ENCODE measurements at places on chromosomes 5 and 9.

DNA sequence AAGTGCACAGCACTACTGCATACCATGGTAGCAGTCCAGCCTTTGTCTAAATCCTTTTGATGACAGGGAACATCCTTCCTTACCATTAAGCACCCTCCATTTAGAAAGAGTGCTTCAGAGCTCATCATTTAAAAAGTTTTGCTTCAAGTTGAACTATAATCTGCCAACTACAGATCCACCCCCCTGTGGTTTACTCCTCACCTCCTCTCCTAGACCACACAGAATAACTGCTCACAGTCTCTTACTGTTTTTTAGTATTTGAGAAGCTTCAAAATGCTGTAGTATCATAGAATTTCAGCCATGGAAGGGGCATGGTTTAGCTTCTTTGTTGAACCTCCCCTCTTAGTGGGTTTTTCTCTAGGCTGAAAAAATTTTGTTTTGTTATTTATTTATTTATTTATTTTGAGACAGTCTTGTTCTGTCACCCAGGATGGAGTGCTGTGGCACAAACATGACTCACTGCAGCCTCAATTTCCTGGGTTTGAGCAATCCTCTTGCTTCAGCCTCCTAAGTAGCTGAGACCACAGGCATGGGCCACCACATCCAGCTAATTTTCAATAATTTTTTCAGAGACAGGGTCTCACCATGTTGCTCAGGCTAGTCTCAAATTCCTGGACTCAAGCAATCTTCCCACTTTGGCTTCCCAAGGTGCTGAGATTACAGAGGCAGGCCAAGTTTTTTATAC is 384.3 kb upstream of the RFX3 start:
- no peak for DNase-seq

DNA sequence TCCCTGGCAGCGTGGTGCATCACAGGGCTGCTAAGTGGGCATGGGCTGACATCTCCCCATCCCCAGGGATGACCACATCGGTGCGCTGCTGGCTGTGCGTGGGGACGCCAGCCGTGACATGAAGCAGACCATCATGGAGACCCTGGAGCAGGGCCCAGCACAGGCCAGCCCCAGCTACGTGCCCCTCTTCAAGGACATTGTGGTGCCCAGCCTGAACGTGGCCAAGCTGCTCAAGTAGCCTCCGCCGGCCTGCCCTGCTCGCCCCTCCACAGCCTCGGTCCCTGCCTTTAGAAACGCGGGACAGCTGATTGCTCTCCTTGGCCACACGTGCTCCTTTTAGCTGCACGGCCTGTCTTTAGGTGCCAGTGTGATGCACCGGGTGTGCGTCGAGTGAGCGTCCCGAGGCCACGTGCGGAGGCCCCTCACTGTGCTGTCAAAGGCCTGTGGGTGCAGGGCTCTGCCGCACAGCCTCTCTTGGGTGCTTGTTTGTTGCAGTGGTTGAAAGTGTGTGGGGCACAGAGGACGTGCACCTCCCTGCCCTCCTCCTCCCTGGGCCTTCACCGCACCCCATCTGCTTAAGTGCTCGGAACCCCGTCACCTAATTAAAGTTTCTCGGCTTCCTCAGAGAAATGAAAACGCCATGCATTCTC is 23.8 kb downstream of the EXOC3 start:
- no peak for DNase-seq

DNA sequence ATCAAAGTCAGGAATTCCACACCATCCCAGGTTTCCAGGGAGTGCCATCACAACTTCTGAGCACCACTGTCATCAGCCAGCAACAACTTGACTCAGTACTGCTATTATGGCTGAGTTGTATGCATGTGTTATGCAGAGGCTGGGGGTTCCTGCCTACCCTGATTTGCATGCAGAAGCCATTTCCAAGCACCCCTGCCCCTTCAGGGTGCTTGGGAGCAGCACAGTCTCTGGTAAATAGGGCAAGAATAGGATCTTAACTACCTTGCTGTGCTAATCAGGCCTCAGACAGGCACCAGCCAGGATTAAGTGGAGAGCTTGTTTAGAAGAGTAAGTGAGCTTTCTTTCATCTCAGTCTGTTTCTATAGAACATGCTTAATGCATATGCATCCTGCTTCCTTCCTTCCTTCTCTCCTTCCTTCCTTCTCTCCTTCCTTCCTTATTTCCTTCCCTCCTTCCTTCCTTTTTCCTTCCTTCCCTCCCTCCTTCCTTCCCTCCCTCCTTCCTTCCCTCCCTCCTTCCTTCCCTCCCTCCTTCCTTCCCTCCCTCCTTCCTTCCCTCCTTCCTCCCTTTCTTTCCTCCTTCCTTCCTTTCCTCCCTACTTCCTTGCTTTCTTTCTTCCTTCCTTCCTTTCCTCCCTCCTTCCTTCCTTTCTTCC is 175.7 kb downstream of the FRMD3 start:
- DNase-seq: no peak

- DNase-seq: no peak
These were observed 52.2 kb upstream of the SPATA31E1 start for GRCh38 chr9:87830446-87830845.

DNA sequence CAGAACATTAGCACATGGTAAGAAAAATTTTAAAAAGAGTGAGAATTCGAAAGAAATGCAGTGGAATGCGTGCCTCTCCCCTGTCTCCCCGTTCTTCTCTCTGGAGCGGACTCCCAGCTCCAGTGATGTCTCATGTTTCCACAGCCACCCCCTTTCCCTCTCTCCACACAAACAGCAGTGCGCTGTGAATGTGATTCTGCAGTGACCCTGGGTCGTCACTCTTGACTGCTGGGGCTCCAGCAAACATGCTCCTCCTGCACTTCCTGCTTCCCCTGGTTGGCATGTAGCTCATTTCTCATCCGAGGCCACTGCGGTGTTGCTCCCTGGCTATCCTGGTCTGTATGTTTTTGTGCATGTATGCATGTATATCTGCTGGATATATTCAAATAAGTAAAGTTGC is 13.3 kb downstream of the PHF2 start:
- DNase-seq: no peak

DNA sequence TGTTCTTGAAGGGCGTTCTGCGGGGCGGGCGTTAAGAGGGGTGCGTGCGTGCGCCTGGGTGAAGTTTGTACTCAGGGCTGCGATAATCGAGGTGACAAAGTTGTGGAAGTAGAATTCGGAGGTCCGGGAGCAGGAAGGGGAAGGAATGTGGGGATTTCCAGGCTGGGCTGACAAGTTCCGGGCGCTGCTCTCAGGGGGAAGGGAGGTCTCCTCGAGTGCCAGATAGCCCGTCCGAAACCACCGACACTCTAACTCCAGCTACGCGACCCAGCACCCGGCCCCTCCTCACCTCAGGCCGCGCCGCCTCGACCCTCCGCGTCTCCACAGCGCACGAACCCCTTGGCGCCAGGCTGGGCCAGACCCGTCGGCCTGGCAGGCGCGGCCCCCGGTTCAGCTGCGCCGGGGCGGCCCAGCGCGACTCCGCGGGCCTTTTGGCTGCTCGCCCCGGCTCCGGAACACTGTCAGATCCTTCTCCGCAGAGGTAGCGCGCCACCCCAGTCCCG is at the start of gene IL6ST:
IL6ST (minus strand) TSS at position 469 of the 503 bp plus-strand sequence. CDS start 18,685 bp downstream, outside the sequence.
- DNase-seq: no peak

DNA sequence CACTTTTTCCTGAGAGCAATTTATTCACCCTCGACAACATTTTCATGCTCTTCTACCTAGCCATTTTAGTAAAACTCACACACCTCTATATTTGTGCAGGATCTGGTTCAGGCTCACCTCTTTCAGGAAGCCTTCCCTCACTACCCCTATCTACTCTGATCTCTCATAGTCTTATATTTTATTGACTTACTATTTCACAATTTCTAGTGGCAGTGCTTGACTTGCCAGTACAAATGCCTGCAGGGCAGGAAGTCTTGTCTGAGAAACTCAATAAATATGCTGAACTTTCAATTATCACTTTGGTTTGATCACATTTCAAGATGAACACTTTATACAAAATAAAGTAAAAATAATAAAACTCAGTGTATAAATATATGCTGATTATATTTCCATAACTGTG is 226.8 kb downstream of the CETN3 start:
- no peak for DNase-seq

GRCh38 chr5:151202381-151203139 is 21.3 kb downstream of the CCDC69 start:
- no peak for DNase-seq

All from K562 (cell line).